NCI-H187 (cell line): ENCODE measurements at places on chromosomes 3 and 15.

- DNase-seq, result no peak
Observed at GRCh38 chr15:74428442-74428787, 5.3 kb downstream of the SEMA7A start.

DNA sequence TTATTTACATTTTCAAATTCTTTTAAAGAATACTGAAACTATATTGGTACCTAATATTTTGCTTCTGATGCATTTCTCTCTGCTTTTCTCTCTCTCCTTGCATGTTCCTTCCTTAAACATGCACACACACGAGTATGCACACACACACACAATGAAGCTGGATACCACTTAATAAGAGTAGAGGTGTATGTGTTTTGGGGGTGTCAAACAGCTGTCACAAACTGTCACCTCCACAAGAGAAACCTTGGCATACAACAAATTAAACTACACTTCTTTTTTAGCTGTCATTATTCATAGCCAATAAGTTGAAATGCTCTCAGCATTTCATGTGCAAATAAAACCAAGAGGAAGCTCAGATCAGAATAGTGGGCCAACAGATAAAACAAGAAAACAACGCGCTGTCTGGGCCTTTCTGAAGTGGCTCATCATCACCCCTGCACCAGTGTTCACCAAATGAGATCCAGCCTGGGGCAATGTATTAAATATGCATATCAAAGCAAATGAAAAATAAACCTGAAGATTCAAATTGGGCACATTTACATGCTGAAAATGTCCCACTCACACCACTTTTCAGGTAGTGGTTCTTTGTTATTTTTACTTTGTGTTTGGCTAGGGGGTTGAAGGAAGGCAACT, 9.7 kb downstream of the MEIS2 start:
- no peak for DNase-seq

DNA sequence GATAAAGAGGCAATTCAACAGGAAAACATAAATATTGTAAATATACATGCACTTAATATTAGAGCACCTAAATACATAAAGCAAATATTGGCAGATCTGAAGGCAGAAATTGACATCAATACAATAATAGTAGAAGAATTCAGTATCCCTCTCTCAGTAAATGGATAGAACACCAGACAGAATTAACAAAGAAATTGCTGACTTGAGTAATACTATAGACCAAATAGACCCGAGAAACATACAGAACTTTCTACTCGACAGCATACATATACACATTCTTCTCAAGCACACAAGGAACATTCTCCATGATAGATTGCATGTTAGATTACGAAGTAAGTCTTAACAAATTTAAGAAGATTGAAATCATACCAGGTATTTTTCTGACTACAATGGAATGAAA, 50.2 kb downstream of the OXSM start:
- DNase-seq, result no peak

DNA sequence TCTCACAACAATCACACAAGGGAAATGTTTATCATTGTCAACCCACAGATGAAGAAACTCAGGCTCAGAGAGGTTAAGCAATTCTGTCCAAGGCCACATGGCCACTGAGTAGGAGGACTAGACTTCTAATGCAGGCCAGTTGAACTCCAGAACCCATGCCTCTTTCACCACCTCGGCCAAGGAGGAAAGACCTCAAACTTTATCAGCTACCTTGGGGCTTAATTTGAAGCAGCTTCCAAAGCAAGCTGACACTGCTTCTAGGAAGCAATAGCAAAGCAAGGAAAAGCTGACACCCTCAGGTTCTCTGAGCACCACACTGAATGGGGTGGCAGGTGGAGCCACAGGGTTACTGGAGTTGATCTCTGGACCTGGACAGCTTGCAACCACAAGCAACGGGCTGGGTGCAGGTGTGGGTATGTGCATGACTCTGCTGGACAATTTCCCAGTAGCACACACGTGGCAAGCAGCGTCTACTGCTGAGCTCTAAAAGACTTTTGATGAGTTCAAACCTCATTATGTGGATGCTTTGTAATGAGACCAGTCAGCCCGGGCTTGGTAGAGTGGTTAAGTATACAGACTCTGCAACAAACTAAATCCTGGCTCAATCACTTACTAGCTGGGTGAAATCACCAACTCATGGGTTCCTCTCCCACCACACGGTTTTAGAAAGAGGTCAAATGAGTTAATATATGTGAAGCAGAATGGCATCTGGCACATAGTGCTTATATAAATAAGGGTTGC, 23.1 kb downstream of the CCNL1 start:
- no peak for DNase-seq

GRCh38 chr3:179544981-179545645, 17.6 kb upstream of the ACTL6A start:
- no peak for DNase-seq

DNA sequence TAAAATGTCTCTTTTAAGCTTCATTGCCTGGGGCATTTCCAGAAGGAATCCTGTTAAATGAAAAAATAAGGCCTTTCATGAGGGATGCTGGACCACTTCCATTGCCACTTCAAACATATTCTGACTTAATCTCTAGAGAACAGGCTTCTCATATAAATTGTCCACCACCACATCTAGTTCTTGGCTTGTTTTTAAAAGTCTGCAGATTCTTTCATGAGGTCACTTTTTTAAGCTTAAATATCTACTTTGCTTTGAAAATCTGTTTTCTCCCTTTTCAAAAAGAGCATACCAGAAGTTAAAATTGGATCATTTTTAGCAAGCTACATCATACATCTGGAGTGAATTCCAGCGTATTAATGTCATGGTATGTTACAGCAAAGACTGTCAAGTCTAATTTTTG, 131.6 kb downstream of the C3orf70 start:
- no peak for DNase-seq

- no peak for DNase-seq
Observed at GRCh38 chr3:10322352-10322710, 1.4 kb upstream of the SEC13 start.

- DNase-seq, result peak; percentile 38
Observed at GRCh38 chr3:183428447-183429211, at the start of gene MCF2L2. MCF2L2 (minus strand) TSS chr3:183428619; CDS start chr3:183427977, 642 bp downstream.
